Stimulated activated CD8-positive, alpha-beta memory T cell treated with anti-CD3 and anti-CD28 coated beads, Interleukin-4, amount 100 ng/mL, for 4 hours (primary cell): ENCODE measurements at places on chromosomes 4 and X.

- no peak for DNase-seq
Observed at GRCh38 chr4:102606846-102607450, 105.8 kb downstream of the NFKB1 start.

DNA sequence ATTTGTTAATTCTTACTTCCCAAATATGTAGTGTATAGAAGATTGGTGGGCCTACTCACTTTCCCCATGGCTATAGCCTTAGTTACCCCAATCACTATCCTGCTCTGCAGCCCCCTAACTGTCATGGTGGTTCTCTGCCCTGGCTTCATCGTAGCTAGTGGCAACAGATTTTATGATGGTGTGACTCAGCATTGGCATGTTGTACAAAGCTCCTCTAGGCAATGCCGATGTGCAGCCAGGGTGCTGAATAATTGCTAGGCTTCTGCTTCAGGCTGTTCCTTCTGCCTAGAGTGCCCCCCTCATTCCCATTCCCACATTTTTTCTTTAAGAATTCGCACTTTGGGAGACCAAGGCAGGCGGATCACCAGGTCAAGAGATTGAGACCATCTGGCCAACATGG lies 35.2 kb downstream of the AFF2 start:
- DNase-seq, result no peak

GRCh38 chr4:186727977-186728519 lies 4.4 kb upstream of the FAT1 start:
- no peak for DNase-seq

DNA sequence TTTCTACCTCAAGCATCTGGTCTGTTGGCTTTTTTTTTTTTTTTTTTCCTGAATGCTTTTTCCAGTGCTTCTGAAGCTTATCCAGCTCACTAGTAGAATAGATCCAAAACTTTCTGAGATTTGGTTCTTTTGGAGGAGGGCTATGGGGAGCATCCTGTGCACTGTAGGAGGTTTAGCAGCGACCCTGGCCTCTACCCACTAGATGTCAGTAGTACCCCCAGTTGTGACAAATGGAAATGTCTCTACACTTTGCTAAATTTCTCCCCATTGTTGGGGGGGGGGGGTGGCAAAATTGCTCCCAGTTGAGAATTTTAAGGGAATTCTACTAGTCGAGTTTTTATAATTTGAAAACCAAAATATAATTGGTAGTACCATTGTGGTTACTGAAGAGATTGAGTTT lies 23.0 kb upstream of the PPA2 start:
- no peak for DNase-seq

DNA sequence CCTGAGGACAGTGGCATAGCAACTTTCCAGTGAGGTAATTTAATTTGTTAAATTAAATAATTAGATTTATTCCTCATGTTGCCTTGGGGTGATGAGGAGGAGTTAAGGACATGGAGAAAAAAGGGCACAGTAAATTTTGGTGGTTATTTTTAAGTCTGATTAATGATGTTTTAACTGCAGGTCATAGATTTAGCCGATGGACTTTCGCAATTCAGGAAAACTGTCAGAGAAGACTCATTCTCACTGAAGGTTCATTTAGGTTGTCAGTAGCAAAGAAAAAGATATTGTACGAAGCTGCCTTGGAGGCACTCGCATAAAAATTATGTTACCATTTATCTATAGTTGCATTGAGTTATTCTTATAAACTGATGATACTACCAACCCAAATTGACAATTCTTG lies 164.2 kb upstream of the PITX2 start:
- no peak for DNase-seq

DNA sequence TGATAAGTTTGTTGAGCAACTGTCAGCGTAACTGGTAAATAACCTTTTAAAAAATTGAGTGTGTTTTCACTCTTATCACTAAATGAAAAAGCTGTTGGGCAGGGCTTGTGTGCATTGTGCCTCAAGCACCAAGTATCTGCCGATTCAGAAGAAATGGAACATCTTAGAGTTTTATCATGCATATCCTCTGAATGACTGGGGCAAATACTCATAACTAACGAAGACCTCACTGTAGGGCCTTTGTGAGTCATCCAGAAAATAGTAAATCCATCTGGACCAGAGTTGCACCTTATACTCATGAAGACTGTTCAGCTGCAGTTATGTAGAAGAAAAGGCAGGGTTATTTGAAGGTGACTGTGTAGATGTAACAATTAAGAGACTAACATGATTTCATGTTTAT lies 222.1 kb downstream of the CAMK2D start:
- no peak for DNase-seq

DNA sequence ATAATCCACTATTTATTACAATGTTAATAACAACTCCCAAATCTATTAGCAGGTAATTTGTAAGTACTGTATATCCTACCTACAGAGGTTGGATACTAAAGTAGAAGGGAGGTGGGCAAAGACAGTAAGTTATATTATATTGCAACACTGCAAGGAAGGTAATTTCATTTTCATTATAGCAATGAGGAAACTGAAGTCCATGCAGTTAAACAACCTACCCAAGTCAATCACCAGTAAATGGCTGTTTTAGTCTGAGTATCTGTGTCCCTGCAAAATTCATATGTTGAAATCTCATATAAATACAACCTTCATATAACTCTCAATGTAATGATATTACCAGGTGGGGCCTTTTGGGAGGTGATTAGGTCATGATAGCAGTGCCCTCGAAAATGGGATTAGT lies 114.4 kb downstream of the SCLT1 start:
- no peak for DNase-seq

DNA sequence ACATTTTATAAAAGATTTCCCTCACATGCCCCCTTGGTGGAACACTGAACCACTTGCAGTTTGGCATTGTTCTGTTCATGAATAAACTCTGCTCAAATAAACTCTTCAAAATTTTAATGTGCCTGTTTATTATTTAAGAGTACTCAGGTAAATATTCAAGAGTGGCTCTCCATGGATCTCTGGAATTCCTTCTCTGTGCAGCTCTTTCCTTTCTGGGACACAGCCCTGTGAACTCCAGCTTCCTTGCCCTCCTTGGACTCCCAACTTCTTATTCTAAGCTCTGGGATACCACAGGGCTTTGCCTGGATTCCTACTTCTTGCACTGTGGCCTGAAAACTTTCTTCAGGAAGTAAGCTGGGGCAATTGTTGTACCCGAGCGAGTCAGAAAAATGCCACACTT lies 8.3 kb downstream of the BEX3 start:
- no peak for DNase-seq

DNA sequence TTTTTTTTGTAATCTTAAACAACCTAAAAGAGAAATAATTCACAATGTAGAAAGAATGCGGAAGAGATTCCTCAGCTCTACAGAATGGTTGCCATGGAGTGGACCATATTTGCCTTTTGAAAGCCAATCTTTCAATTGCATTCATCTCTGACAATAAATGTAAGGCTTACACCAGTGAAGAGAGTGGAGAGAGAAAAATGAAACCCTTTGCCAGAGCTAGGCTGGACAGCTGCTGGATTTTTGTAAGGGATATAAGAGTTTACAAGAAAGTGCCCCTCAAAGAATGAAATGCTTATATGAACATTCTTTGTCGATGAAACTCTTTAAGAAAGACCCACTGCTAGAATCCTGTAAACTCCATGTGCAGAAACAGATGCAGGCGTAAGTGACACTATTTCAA lies 66.0 kb upstream of the FAT1 start:
- DNase-seq, result no peak
